ENCODE measurements at places on chromosomes 2 and 18.
A peak's percentile ranks its signal among the peaks of the same experiment; 100 is the strongest.

- DNase-seq = no peak
Measured at GRCh38 chr18:72063001-72063400, 481.1 kb downstream of the CBLN2 start.

DNA sequence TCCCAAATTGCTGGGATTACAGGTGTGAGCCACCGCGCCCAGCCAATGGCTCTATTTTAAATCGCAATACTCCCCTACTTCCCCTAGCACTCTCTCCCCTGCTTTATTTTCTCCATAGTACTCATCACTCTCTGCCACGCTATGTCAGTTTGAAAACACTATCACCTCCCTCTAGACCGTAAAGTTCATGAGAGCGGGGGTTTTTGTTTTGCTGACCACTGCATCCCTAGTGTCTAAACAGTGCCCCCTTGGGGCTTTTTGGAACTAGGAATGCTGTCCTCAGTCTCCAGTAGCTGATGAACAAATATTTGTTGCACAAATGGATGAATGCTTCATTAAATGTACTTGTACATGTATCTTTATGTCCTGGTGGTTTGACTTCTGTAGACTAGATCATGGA, 44.1 kb downstream of the ATOH8 start:
- DNase-seq = peak; percentile 68

GRCh38 chr2:207265869-207266268, 100.1 kb upstream of the KLF7 start:
- peak; percentile 18 for DNase-seq

DNA sequence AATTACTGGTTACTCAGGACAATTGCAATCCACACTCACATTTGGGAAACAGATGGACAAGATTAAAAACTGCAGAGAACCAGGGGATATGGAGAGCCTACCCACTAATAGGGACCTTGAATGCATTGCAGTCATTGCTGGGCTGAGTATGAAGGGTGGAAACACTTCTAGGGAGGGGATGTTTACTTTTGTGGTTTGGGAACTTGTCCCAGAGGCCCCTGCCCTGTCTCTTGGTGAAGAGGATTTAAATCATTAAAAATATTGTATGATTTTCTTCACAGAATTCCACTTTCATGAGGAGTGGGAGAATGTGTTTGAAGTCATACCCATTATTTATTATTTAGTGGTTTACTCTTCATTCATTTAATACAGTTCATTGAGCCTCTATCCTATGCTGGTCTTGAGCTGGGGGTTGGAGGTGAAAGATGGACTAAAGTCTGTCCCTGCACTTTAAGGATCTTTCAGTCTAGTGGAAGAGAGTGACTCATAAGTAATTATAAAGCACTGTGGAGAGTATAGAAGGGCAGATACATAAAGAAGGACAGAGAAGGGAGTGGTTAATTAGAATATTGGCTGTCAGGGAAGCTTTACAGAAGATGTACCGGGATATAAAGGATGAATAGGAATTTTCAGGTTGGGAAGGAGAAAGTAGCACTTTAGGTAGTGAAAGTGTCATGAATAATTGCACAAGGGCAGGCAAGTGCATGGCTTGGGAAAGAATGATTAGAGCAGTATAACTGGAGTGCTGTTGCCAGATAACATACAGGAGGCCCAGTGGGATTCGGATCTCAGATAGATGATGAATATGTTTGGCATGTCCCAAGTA, 313.4 kb downstream of the LPIN1 start:
- DNase-seq = peak; percentile 42

DNA sequence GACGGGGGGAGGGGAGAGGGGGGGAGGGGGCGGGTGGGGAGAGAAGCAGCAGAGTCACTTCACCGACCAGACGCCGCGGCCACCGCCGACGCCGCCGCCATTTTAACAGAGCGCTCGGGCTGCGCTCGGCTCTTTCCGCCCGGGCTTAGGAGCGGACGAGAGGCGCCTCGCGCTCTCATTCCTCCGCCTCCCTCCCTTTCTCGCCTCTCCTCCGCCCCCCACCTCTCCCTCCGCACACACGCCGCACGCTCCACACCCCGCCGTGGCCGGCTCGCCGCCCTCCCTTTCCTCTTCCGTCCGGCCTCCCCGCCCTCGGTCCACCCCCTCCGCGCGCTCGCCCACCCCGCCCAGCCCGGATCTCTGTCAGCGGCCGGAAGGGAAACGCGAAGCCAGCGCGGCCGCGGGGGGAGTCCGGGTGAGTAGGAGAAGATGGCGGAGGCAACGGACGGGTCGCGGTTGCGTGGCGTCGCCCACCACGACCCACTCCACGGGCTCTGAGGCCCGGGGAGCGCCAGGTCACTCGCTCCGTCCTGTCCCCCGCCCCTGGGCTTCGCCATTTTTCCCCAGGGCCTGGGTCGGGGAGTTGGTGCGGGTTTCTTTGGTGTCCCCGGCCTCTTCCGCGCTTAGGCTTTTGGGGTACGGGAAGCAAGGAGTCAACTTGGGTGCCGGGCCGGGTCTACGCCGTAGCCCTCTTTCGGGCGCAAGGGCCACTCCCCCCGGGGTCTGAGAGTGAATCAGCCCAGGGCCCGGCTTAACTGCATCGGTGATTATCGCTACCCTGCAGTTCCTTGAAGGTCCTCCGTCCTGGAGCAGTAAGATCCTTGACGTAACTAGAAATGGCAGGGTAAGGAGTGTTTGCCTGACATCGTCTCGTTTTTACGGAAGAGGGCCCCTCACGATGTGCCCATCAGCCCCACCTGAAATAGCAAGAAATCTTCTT, at the start of gene USP34:
Gene USP34 (minus strand): TSS at position 123 of the 940 bp plus-strand sequence. CDS start 395 bp downstream, outside the sequence.
- peak; percentile 95 for DNase-seq

GRCh38 chr2:29113027-29113686, 2.1 kb upstream of the CLIP4 start:
- peak; percentile 88 for DNase-seq

- no peak for DNase-seq
Measured at GRCh38 chr2:86335865-86336674, 1.4 kb downstream of the REEP1 start.

DNA sequence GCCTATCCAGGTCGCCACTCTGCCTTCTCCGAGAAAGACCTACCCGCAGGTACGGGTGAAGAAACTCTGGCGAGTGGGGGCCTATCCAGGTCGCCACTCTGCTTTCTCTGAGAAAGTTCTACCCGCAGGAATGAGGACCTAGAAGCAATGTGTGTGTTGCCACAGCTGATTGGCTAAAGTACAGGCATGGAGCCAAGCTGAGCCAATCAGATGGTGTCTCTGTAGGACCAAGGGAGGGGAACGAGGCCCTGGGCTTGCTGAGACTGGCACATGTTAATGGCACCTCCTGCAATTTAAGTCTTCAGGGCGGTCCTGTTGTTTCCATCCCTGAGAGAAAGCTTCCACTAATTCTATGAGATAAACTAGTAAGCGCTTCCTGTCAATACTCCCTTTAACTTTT, 82.3 kb downstream of the KCTD1 start:
- no peak for DNase-seq

DNA sequence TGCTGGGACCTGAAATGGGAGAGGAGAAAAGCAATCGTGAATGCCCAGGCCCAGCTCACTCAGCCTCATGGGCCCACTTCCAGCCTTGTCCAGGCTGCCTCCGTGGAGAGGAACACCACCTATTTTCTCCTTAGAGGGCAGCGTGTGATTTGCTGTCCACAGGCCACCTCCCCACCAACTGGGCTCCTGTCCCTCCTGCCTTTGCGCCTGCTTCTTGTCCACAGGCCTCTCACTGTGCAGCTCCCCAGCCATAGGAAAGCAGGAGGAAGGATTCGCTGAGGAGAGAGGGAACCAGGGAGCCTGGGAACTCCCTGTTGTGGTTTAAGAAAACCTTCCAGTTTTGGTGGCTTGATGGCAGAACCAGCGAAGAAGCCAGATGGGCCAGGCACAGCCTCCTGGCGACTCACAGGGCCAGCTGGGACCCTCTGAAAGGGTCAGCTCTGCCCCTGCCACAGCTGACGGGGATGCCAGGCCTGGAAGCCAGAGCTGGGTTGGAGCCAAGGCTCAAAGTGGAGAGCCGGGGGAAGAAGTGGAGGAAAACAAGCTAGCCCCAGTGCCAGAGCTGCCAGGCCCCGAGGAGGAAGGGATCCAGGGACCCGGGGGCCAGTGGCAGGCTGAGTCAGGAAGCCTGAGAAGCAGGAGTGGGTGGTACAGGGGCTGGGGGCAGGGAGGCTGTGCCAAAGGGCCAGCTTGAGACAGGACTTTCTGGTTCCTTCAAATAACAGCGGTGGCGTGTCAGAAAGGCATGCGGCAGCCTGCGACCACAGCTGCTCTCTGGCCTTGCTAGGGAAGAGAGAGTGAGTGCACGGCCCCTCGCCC, 9.9 kb downstream of the TMBIM1 start:
- no peak for DNase-seq

GRCh38 chr2:100778637-100779450, 41.1 kb upstream of the NPAS2 start:
- DNase-seq = no peak

All from amniotic epithelial cell (primary cell).